ENCODE measurements at places on chromosomes 2 and 18. TPM values are rescaled to one million over a fixed set of nuclear protein-coding genes. Genes with fewer than 3 reads are reported as not detected.

GRCh38 chr2:128358941-128359731, 40.5 kb upstream of the HS6ST1 start:
- no peak for DNase-seq

GRCh38 chr2:26635401-26635800, 5.8 kb downstream of the CIB4 start:
- DNase-seq, result no peak

Gene LYPD1
- 4.3 TPM for total RNA-seq

DNA sequence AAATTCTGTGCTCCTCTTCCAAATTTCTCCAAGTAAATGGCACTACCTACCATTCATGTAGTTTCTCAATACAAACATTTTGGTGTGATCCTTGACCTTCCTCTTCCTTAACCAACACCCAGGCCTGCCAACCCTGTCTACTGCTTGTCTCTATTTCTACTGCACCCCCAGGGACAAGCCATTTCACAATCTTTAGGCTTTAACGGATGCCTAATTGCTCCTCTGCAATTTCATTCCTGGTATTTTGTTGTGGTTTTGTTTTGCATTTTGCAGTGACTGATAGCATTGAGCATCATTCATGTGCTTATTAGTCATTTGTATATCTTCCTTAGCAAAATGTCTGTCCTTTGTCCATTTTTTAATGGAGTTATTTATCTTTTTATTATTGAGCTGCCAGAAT, 10.0 kb downstream of the FAP start:
- no peak for DNase-seq

DNA sequence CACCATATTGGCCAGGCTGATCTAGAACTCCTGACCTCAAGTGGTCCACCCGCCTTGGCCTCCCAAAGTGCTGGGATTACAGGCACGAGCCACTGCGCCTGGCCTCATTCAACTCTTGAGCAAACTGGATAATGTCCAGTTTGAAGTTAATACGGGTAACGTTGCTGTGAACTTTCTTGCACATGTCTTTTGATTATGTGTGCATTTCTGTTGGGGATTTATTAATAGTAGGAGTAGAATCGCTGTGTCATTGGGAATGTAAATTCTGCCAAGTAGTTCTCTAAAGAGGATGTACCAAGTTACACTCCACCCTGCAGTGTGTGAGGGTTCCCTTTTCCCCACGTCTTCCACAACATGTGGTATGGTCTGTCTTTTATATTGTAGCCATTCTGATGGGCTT, 6.2 kb downstream of the IMPA2 start:
- no peak for DNase-seq

DNA sequence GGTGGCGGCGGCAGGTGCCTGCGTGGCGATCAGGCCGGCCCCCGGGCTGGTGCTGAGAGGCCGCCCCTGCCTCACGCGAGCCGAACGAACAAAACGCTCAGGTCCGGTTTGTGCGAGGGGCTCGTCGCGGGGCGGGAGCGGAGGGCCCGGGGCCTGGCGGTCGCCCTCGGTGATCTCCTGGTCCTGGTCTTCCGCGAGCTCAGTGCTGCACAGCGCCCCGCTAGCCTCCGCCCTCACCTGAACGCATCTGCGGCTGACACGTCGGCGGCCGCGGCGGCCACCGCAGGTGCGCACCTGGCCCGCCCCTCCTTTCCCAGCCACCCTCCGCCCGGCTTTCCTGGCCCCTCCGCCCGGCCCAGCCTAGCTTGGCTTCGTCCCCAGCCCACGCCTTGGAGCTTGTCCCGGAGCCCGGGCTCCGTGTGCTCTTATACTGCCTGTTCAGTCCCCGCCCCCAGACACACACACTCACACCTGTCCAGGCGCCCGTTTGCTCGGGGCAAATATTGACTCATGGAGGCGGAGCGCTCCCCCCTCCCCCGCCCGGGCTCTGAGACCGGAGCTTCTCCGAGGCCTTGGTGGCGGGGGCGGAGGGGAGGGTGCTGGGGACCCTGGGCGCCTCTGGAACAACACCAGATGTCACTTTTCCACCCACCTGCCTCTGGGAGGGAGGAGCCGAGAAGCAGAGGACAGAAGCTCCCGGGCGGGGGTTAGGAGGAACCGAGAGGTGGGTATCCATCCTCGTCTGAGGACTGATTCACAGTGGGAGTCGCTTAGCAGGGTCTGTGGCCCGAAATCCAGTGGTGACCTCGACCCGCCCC, 8.6 kb upstream of the CRYBA2 start:
- DNase-seq, result no peak

Gene GPR39
- total RNA-seq, result not detected

Gene C2orf74
- 13.2 TPM for total RNA-seq

GRCh38 chr2:203808046-203808750, 59.4 kb upstream of the CTLA4 start:
- no peak for DNase-seq

Gene DNMT3A
- 31.9 TPM for total RNA-seq

Gene POMC
- total RNA-seq, result 4.9 TPM

DNA sequence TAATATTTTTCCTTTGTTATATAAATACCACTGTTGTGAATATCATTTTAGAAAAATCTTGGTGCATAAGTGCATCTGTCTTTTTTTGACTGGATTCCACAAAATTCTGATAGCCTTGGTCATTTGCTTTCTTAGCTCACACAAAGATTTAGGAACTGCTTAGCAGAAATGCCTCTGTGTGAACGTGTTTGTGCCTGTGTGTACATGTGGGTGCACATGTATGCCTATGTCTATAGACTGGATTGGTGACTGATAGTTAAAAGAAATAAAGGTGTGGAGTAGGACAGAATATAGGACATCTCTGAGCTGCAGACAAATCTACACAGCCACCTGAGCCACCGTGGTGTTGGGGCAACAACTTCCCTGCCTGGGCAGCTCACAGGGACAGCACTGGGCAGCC, 93.8 kb downstream of the TSN start:
- DNase-seq, result no peak

DNA sequence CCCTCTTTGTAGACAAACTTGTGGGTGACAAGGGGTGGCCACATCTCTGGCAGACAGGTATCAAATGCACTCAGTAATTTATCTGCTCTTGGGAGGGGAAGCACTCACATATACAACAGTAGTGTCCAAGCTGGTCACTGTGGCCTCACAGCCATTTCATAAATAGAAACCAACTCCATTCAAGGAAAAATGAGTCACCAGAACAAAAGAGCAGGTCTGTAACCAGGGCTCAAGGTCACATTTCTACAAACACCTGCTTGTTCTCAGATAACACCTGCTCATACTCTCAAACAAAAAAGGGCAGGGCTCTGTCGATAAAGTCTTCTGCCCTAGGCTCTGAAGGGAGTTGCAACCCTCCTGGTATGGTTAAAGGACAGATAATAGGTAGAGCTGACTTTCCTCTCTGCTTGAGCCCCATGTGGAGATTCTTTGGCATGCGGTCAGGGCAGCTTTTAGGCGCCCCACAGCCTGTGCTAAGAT, 459.0 kb downstream of the BCL11A start:
- no peak for DNase-seq

Gene UGT1A4
- total RNA-seq, result not detected

Gene SRD5A2
- not detected for total RNA-seq

Gene METAP1D
- 5.2 TPM for total RNA-seq

- DNase-seq, result no peak
Observed at GRCh38 chr18:66734451-66734850, 130.6 kb upstream of the CDH19 start.

GRCh38 chr18:42264497-42264896, 309.5 kb downstream of the PIK3C3 start:
- DNase-seq, result no peak

DNA sequence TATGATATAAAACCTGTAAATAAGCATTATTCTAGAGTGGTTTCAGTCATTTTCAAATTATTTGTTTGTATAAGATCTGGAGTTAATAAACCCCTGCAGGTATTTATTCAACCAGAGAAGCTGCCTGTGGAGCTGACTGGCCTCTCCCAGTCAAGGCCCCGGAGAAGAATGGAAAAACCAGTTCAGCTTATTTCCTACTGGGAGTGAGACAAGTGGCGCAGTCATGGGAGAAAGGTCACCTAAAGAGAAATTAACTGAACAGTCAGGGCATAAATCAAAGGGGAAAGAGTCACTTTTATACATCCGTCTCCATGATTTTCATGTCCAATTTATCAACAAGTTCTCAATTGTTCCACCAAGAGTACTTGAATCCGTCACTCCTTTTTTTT, 240.9 kb downstream of the RNF152 start:
- no peak for DNase-seq

DNA sequence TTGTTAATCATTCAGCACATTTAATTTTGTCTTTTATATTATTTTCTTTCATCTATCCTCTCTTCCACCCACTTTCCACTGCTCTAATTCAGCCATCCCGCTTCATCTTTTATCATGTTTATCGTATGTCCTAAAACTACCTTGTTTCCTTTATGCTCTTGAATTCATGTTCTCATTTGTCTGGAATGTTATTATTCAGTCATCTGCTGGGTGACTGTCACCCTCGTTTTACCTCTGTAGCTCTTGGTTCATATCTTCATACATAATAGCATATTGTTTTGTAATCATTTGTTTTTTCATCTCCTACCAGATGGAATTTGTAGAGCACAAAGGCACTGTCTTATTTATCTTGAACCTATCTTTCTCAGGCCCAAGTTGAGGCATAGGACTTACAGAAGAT, 37.0 kb downstream of the SMCHD1 start:
- no peak for DNase-seq

- DNase-seq, result no peak
Observed at GRCh38 chr2:132466428-132467028, 49.9 kb downstream of the GPR39 start.

DNA sequence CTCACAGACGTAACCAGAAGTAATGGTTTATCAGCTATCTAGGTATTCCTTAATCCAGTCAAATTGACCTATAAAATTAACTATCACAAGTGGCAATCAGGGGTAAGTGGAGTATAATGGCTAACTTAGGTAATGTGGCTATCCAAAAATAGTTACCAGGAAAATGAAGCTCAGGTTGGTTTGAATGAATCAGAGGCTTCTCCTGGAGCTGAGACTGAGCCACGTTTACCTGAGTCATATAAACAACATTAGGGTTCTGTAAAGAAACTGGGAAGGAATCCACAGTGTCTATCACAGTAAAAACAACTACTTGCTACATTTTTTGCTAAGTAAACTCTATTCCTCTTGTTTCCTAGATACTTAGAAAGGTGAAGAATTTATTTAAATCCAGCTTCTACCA, 236.0 kb upstream of the SPHKAP start:
- no peak for DNase-seq

DNA sequence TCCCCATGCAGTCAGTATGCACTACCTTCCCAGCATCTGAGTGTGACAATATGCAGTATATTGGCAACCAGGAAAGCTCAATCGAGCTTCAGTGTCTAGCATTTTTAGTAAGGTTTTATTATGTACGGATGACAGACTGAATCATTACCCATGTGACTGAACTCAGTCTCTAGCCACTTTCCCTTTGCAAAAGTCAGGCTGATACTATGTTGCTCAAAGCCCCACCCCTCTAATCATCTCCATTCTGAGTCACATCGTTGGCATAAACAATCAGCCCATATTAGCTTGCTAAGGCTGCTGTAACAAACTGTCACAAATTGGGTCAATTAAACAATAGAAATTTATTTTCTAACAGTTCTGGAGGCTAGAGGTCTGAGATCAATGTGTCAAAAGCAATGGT, 25.8 kb upstream of the SRD5A2 start:
- DNase-seq, result no peak

All from spleen (tissue), 13 donors.